ENCODE measurements at places on chromosomes 13 and 19.

- no peak for DNase-seq
Measured at GRCh38 chr13:27918041-27918917, 1.5 kb upstream of the PDX1 start.

DNA sequence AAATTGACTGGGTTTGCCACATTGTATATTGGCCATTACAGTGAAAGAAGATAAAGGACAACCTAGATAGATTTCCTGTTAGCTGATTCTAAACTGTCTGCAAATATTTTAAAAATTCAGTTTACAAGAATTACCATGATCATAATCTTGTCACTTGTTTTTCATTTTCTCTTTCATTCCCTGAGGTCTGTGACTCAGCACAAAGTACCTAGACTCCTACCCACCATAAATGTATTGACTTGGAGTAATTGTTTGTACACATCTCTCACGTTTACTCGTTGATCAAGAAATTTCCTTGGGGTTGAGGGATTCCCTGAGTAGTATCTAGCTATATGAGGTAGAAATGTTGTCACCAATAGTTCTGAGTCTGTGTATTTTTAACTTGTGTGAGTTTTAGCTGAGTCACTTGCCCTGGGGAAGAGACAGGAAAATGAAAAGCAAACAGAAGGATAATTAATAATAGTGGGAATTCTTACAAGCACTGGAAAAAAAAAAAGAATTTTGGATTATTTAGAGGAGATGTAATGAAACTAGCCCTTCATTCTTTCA is 299.2 kb upstream of the DACH1 start:
- DNase-seq = no peak

GRCh38 chr13:43693639-43694038 is 93.1 kb downstream of the ENOX1 start:
- no peak for DNase-seq

- peak; percentile 12 for DNase-seq
Measured at GRCh38 chr13:110644892-110645521, 29.7 kb downstream of the NAXD start.

GRCh38 chr13:32783067-32783466 is 196.8 kb downstream of the PDS5B start:
- DNase-seq = no peak

Data from DMS79 (cell line).